ENCODE measurements at places on chromosomes 4 and X.

DNA sequence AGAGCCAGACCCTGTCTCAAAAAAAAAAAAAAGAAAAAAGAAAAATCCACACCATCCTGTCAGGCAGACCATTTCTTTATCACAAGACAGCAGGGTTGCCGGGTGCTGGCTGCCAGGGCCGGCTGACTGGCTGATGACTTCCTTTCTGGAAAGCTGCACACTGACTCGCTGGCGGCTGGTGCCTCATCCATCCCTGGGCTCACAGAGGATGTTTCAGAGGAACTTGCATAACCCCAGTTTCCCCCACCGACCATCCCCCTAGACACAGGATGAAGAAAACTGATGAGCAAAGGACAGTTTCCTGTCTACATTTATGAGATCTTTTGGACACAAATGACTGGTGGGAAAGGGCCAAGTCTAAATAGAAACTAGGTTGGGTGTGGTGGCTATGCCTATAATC is 14.1 kb downstream of the HPSE start:
- no peak for DNase-seq

GRCh38 chr4:142984871-142985585 is 138.9 kb upstream of the INPP4B start:
- peak; percentile 4 for DNase-seq

- DNase-seq: peak; percentile 21
These were observed 132.6 kb downstream of the SCFD2 start for GRCh38 chr4:53233114-53233795.

DNA sequence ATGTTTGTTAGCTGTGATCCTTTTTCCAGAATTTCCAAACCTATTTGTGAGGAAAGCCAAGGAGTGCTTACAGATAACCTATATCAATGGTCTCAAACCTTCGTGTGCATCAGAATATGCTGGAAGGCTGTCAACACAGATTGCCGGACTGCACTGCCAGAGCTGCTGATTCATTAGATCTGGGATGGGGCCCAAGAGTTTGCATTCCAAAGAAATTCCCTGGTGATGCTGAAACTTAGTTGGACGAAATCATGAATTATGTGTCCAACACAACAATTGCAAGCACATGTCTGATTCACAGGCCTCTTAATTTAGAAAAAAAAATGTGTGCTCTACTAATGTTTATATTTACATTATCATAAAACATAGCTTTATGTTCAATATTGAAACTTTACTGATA is 544.0 kb upstream of the AMOT start:
- DNase-seq: no peak

GRCh38 chr4:179352221-179352620 is 1910.0 kb upstream of the AGA start:
- DNase-seq: no peak

DNA sequence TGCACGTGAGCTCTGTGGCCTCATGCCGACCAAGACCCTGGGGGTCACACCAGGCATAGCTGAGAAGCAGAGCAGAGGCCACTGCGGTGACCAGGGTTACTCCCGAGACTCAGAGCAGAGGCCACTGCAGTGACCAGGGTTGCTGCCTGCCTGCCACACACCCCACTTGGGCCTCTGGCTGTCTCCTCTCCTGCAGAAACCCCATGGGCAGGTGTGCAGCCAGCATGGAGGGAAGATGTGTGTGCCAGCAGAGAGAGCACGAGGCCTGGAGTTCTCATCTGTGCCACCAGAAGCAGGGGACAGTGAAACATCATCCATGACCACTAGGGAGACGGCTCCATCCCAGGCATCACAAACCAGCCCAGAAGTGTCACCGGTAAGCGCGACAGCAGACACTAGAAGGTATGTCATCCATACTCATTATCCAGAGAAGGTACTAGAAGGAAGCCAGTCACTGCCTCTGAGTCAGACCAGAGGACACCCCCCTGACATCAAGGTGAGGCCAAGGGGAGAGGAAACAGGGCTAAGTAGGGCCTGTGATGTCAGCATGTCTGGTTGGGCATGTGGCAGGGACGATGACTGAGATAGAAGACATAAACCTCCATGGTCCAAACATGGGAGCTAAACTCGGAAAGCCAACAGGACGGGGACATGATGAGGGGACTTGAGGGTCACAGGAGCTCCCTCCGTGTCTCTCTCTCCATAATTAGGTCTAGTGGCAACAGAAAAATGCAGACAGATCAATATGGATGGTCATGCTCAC is 24.2 kb upstream of the SPON2 start:
- no peak for DNase-seq

DNA sequence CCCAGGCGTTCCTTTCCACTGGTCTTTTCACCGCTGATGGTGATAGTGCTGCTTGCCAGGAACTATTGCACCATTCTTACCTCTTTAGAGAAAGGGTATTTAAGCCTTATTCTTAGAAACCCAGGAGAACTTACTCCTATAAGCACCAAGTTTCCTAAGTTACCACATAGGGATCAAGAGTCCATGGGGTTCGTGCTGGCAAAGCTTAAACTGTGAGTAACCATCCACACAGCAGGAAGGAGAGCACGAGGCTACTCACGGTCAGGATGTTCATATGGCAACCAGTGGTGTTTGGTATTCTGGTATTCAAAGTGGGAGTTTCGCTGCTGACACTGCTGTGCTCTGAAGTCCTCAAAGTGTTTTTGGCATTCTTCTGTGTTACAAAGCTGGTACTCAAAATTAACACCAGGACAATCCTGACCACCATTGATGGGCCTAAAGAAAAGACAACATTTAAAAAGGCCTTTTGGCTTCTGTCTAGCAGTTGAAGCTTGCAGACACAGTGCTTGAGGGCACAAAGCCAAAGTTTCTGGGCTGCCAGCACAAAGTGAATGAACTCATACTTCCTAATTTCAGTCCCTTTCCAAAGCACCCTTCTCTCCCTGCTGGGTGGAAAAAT is 256.9 kb downstream of the ADAMTS3 start:
- DNase-seq: peak; percentile 79

DNA sequence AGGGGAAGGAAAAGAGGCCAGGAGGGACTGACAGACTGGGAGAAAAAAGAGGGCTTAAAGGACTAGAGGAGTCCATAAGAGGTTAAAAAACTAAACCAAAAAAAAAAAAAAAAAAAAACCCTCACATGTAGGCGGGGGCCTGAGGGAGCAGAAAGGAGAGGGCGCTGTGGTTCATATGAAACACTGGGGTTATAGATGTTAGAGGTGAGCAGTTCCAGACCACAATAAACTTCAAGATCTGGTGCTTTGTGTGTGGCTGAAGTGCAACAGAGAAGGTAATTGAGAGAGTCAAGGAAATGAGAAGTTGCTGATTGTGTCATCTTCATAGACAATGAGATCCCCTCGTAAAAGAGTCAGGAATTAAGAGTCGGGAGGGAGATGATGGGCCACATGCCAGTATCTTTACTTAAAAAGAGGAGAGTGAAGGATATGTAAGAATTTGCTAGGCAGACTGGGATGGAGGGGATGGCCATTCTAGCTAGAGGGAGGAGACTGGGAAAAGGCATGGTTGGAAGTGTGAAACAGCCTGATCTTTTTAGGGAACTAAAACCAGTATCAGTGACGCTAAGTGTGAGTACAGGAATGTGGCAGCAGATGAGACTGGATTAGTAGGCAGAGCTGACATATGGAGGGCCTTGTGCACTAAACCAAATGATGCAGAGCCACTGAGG is 18.4 kb upstream of the OGT start:
- no peak for DNase-seq

DNA sequence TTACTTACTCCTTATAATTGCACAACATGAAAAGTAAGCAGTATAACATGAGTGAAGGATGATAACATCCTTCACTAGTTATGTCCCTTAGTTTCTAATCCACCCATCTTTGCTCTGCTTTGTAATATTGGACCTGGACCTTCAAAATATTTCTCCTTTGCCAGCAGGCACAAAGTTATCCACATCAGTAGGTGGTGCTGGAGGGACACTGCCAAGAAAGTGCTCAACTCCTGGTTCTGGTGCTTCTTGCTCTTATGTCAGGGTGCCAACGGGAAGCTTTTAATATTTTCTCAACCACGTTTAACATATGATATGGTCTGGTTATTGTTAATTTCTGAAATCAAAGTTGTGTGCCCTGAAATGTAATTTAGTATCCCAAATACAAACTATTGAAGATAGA is 49.1 kb downstream of the TMEM165 start:
- no peak for DNase-seq

DNA sequence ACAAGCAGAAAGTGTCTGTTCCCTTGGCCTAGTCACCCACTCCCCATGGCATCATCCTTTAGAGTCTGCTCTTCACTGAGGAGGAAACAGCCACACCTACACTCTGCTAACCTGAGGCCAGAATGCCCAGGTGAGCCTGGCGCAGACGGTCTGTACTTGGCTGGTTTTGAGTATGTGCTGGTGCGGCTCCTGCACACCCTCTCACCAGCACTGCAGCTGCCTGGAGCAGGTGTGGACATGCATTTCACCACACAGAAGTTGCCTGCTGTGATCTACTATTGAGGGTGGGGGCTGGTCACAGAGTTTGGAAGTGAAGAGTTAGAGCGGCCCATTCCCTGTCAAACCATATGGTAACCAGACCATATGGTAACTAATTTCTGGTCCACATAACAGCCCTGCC is 39.5 kb downstream of the KANTR start:
- DNase-seq: no peak

DNA sequence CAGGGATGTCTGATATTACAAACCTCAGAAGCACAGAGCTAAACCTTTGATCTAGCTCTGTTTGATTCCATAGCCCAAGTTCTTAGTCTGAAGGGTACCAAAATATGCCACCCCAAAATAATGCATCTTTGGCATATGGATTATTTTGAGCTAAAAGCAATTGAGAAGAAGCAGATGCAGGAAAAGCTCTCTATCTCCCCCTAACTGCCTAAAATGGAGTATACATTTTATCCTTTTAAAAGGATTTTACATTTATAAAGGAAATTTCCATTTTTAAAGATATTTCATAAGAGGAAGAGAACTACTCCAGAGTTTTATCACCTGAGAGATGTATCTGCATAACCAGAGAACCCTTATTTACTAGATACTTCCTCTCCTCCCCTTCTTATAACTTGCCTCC is 158.7 kb downstream of the ZNF674 start:
- no peak for DNase-seq

DNA sequence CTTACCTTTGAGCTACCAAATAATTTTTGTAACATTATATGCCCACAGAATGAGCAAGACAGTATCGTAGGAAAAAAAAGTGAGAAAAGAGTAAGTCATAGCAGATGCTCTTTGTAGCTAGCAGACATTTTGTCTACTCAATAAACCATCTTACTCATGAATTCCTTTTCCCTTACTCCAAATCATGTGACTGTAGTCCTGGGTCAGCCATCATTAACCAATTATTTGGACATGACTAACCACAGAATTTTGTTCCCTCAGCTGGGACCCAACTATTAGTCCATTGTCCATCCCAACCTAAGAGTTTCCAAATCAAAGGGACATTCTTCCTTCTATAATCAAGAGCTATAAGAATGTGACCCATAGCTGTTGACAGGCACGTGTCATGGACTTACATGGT is 11.4 kb downstream of the UBE2D3 start:
- DNase-seq: no peak

DNA sequence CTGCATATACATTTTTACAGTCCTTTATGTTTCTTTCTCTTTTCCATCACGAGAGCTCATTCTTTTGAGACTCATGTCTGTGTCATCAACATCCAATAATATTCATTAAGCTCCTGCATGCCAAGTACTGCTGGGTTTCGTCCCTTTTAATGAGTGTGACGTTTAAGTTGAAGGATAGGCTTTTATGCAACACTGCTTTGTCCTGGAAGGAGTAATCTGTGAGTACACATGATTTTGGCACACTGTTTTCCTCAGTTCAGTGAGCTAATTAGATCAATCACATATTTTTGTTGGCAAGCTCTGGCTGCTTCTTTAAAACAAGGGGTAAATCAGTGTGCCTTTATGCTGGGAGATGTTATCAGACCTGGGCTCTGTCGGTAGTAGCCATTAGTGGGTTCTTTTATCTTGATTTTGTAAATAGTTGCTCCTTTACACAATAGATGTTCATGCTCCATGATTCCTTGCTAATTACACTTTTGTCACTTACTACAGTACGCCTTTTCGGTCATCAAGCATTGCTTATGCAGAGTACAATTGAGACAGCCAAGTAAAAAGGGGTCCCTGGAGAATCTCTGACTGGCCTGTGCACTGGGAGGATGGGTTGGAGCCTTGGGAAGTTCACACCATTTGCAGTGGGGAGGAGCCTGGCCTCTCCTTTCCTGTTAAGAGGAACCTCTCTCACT is 132.6 kb downstream of the FHIP1A start:
- DNase-seq: peak; percentile 18

- DNase-seq: no peak
These were observed 117.8 kb downstream of the AFF1 start for GRCh38 chr4:87052615-87053014.

DNA sequence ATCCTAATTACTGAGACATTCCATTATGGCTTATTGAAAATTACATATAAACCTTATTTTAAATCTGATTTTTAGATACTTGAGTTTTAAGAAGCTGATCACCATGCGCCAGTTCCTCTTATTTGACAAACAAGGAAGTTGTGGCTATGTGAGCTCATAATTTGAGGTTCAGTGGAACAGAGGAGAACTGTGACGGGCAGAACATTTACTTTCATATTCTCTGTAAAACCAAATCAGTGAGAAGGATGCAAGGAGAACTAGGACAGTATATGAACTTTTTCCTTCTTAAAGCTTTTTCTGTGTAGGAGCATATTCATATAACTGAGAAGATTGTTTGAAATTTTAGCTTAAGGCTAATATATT is 25.3 kb downstream of the STIM2 start:
- no peak for DNase-seq

DNA sequence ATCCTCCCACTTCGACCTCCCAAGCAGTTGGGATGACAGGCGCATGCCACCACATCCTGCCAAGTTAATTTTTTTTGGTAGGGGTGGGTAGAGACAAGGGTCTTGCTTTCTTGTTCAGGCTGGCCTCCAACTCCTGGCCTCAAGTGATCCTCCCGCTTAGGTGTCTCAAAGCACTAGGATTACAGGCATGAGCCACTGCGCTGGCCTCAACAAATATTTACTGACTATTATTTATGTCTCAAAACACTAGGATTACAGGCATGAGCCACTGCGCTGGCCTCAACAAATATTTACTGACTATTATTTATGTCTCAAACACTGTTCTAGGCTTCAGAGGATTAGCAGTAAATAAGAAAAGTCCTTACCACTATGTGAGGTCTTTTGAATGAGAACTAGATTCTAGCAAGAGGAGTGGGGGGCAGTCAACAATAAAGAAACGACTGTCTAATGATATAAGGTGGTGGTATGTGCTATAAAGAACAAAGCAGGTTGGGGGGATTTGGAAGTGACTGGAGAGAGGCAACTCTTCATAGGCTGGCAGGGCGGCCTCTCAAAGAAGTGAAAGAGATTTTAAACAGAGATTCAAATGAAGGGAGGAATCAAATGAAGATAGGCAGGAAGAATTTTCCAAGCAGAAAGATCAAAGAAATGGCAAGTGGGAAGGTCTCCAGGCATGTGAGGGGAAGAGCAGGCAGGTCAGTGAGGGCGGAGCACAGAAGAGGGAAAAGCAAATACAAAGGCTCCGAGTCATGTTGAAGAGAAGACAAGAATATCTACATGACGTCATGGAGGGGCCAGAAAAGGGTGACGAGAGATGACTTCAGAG is 12.7 kb upstream of the ACSL1 start:
- DNase-seq: no peak
